ENCODE measurements at places on chromosomes 3 and 15. TPM values are rescaled to one million over a fixed set of nuclear protein-coding genes. Genes with fewer than 3 reads are reported as not detected.

DNA sequence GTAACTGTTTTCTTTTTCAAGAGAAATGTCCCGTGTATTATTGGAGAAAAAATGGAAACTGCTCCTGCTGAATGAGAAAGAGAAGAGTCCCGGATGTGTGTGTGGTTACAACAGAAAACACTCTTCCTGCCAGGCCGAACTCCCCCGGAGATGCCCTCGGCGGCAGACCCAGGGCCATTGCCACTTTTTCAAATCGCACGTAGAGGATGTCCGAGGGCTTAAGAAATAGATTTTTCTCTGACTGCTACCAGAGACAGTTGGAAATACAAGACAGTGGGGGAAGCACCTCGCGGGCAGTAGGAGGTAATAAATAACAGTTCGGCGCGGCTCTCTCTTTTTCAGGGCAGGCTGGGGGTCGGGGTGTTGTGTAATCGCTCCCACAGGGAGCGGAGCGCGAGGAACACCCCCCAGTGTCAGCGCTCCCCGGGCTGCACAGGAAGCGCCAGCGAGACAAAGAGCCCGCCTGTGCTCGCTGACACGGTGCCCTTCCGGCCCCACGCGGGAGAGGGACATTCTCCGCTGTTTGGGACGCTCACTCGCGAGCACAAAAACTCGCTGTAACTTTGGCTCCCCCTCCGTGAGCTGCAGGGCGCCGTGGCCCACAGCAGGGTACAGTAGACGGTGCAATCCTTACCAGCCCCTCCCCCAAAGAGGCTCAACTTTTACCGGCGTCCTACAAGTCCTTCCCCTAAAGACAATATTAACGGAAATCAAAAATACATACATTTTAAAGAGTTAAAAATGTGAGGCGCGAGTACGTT lies 1.1 kb downstream of the VGLL4 start:
- DNase-seq: peak; percentile 91

DNA sequence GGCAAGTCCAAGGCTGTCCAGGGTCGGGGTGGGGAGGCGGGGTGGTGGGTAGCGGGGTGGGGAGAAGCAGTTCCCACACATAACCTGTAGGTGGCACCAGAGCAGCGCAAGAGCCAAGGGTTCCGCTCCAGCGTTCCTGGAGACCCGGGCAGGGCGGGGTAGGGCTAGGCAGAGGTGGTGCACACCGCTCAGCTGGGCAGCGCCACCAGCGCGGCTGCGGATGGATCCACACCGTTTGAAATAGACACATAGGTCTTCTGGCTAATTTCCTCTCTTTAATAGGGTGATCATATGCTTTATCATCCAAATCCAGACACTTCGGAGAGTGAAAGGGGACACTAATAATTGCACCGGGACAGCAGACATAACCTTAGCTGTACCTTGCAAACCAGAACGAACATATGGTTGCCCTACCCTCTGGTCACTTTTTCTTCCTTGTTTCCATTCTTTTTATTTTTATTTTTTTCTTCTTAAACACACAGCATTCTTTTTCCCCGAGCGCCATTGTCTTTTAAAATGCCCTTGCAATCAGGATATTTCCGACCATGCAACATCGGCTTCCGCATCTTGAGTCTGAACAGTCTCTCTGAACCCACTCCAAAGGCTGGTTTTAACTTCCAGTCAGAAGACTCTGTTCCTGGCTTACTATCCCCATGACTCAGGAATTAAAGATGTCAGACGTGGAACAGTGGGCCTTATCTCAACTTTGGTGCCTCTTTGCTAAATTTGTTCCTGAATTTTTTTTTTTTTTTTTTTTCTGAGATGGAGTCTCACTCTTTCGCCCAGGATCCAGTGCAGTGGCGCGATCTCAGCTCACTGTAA lies 12.5 kb upstream of the ZSCAN2 start:
- peak; percentile 94 for DNase-seq

DNA sequence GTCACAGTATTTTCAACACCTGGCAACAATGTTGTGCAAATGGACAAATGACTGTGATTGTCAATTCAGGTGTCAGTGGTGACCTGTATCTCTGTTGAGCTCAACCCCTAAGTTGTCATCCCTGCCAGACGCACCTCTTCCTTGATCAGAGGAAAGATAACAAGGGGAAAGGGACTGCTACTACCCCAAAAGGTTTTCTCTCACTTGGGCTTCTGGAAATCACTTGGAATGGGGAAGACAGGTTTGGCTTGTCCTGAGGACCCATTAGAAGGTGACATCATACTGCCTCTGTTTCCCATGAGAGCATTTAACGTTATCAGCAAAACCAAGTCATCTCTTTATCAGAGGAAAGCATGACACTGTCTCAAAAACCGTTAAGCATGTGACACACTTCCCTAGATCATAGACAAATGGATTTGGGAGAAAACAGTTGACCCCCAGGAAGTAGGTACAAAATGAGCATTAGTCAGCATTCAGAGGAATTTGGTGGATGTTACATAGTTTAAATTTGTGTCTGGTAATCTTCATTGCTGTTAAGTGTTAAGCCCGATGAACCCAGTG lies 769.5 kb downstream of the GRM7 start:
- no peak for DNase-seq

The MEIS2 gene
- 21.5 TPM for total RNA-seq

The ISLR2 gene
- 0.61 TPM for total RNA-seq

The MAP6D1 gene
- total RNA-seq: 0.48 TPM

The ADAMTSL3 gene
- 5.8 TPM for total RNA-seq

The WDR93 gene
- 0.32 TPM for total RNA-seq

- no peak for DNase-seq
These were observed 91.5 kb downstream of the CD47 start for GRCh38 chr3:107999215-107999775.

DNA sequence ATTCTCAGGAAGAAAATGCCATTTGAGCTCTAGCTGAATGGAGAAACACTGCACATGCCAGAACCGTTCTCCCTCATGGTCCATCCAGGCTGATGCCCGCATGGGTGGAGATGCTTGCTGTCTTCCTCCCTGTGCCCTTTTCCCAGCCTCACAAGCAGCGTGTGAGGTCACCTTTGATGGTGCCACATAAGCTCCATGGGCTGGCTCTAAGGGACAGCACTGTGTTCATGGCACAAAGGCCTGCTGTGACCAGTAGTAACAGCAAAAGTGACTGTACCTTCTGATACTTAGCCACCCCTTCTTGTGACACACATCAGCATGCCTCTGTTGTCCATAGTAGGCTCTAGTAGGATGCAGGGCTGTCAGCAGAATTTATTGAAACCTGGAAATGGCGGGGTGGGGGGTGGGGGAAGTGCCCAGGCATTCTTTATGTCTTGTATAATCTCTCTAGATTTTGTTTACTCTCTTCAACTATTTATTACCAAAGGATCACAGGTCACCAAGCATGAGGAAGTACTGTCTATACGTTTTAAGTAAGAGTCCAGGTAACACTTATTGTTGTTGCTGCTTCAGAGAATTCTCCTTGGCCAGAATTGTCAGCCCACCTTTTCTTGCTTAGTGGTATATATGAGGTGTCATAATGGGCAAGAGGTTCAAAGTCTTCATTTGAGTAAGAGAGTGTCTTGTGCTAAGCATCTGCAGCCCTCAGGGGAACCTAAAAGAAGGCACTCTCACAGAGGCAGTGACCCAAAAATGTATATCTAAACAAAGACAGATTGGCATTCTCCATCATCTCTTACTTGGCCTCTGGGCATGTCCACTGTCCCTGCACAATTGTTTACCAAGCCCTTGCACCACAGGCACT lies 56.5 kb downstream of the RAB7A start:
- no peak for DNase-seq

DNA sequence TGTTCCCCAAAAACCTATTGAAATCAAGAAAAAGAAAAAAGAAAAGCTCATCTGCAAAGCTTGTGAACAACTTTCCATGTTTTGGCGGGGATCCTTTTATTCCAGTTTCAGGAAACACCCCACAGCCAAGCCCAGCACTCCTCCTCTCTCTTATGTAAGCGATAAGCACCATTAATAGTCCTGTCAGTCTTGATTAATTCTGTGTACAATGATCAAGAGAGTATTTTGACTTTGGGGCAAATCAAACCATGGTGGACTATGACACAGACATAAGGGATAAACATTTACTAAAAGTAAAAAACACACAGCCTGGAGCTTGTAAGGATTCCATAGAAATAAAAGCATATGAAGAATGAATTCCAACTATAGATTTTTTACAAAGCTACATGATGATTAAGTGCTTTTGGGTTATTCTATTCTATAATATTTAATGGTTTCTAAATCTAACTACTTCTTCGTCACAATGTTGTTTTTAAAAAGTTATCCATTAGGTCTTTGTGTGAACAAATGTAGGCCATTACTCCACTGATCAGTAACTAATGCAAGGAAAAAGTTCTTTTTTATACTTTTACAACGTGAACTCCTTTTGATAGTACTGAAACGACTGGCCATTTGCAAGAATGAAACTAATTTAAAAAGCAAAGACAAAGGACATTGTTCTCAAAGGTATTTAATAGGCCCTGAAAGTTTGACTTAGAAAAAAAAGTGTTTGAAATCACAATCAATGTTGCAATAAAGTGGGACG lies 106.5 kb downstream of the KCNAB1 start:
- no peak for DNase-seq

DNA sequence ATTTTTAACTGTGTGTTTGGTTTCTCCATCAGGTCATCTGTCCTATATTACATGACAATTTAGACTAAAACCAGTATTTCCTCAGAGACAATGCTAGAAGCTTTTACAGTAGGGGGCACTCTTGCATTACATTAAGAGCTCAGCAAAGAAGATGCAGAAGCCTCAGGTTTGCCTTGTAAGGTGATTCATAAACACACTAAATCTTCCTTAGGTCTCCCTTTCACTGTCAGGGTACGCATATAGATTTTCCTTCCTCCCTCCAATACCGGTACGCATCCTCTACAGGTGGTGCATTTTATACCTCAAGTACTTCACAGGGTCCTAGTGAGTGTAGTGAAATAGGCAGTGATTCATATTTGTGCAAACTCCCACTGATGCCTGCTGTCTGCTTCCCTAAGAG lies 46.5 kb downstream of the CD86 start:
- no peak for DNase-seq

DNA sequence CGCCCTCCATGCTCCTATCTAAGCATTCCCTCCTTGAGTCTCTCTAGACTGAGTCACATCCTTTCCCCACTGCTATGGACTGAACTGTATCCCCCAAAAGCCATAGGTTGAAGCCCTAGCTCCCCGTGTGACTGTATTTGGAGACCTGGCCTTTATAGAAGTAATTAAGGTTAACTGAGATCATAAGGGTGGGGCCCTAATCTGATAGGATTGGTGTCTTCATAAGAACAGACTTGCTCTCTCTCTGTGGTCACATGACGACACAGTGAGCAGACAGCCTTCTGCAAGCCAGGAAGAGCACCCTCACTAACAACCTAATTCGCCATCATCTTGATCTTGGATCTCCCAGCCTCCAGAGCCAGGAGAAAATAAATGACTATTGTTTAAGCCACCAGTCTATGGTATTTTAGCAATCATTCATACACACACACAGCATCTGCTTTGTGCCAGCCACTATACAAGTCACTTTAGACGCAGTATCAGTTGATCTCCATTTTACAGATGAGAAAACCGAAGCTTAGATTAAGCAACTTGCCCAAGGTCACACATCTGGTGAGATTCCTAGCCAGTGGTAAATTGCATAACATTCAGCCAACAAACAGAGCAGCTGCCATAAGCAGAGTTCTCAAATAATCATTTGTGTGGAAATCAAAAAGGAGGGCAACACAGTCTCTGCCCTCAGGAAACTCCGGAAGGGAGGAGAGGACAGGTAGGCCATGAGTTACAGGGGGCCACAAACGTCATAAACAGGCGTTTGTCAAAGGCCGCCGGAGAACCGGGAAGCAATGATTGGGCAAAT lies 66.3 kb upstream of the HES1 start:
- DNase-seq: no peak

DNA sequence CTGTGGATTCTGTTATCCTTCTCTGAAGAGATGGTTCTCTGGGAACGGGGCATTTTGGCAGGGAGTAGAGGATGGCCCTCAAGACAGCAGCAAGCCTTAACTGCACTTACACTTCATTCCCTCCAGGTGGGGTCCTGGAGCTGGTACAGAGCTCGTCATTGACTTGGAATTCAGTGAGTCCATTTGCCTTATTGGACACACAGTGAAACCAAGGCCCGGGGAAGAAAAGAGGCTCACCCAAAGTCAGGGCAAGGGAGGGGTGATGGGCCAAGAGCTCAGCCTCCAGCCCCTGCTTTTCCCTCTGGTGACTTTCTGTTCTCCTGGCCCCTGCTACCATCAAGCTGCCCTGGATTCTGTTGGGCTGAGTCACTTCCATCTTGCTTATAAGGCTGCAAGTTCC lies 125.6 kb downstream of the ETFA start:
- no peak for DNase-seq

The OR5H15 gene
- not detected for total RNA-seq

GRCh38 chr3:190854062-190854461 lies 8.4 kb downstream of the GMNC start:
- no peak for DNase-seq

DNA sequence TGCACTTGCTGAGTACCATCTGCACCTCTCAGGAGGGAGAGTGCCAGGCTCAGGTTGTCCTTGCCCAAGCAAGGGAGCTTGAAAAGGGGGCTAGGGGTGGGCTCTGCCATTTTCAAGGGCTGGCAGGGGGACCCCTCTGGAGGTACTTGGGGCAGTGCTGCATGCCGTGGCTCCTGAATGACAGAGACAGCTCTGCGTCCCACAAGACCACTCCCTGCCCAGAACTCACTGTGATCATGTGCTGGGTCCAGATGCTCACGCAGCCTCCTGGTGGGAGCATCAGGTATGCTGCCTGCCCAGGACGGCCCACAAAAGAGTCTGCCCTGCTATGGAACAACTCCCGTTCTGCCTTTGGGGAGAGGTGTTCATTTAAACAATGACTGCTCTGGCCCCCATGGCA lies 165.2 kb downstream of the GOLGA6L4 start:
- DNase-seq: peak; percentile 68

The WNT7A gene
- not detected for total RNA-seq

The C3orf20 gene
- 0.16 TPM for total RNA-seq

The LNP1 gene
- total RNA-seq: 1.3 TPM

The CHRNA3 gene
- total RNA-seq: not detected

The RNU5B-1 gene
- total RNA-seq: 29.8 TPM

The GPR156 gene
- 0.42 TPM for total RNA-seq

DNA sequence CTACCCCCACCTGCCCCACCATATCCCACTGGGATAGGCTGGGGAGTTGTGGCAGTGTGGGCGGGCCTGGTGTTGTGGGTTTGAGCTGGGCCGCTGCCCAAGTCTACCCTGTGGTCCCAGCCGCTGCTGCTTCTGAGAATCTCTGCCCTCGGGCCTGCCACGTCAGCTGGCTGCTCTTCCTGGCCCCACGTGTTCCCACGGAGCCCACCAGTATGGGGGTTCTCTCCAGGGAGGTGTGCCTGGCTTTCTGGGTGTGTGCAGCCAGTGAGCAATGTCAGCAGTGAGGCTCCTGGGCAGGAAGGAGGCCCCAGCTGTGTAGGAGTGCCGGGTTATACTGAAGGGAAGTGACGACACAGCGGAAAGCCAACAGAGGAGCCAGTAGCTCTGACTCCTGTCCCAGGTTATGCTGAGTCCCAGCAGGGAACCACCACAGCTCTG lies 10.5 kb downstream of the GNAI2 start:
- DNase-seq: no peak

GRCh38 chr15:79990280-79990996 lies 19.4 kb upstream of the BCL2A1 start:
- no peak for DNase-seq
